ENCODE measurements at places on chromosomes 12 and 14.

DNA sequence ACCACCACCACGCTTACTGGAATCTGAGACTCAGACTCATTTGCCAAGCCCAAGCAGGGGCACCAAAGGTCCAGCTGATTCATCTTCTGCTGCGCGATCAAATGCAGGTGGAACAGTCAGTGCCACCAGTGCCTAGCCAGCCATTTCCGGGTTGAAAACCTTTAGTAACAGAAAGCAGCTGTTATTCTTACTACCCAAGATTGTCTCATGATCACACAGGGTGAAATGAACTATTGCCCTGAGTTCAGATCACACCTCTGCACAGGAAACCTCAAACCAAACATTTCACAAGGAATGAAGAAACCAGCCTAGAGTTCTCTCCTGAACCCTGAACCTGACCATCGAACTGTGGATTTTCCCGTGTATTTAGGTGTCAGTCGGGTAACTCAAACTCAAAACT lies 88.9 kb downstream of the RIMBP2 start:
- no peak for DNase-seq

DNA sequence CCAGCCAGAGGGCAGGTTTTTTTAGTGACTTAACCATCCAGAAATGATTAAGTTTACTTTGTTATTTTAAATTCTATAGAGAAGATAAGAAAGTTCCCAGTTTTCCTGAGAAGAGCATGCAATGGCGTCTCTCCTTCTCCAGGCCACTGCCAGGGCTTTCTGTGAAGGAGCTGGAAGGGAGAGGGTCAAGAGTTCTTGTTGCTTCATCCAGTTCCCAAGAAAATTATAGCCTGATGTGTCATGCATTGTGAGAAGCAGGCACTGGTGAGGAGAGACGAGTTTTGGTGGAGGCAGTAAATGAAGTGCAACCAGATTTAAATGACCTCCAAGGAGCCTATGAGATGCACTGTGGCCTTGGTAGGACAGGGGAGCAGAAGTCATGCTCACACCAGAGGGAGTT lies 14.2 kb downstream of the ELK3 start:
- no peak for DNase-seq

- DNase-seq, result no peak
Observed at GRCh38 chr14:64831419-64831818, 48.3 kb downstream of the SPTB start.

DNA sequence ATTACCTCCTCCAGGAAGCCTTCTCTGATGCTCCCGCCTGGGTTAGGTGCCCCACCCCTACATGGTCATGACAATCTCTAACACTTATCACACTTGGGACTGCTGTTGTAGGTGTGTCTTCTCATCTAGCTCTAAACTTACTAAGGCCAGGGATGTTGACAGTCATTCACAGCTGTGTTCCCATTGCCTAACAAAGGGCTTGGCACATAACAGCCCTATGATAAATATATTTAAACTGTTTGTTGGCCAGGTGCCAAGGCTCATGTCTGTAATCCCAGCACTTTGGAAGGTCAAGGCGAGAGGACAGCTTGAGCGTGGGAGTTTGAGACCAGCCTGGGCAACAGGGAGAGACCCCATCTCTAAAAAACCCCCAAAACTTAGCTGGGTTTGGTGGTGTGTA lies 98.8 kb upstream of the RGS6 start:
- DNase-seq, result no peak

- DNase-seq, result no peak
Observed at GRCh38 chr12:57098546-57098945, 9.6 kb downstream of the NAB2 start.

DNA sequence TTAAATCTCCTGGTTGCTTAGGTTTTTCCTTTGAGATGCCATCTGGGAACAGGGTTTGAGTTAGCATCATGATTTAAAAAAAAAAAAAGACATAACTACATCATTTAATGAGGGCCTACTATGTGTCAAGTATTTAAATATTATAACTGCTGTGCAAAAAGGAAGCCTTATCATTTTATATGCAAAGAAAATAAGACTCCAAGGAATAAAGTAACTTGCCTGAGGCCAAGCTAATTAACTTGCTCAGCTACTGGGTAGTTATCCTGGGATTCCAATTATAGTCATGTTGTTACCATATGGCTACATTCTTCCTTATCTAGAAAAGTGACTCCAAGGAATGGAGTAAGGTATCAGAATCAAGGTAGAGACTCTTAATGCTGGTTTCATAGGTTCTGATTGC lies 123.5 kb downstream of the SLC41A2 start:
- DNase-seq, result no peak

DNA sequence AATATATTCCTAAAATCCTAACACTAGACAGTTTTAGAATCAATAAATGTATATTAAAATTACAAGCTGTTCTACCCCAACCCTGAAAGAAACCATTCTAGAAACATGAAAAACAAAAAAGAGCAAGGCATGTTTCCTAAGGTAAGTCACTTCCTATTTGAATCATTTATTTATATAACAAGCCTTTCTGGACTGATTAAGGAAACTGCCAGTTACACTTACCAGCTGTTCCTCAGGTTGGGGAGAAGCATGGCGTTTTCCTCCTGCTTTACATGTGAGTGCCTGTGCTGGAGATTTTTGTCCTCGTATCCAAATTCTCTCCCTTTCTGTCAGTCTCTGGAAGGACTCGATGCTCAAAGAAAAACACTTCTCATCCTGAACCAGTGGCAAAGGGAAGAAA lies 183.3 kb downstream of the EFCAB11 start:
- no peak for DNase-seq

DNA sequence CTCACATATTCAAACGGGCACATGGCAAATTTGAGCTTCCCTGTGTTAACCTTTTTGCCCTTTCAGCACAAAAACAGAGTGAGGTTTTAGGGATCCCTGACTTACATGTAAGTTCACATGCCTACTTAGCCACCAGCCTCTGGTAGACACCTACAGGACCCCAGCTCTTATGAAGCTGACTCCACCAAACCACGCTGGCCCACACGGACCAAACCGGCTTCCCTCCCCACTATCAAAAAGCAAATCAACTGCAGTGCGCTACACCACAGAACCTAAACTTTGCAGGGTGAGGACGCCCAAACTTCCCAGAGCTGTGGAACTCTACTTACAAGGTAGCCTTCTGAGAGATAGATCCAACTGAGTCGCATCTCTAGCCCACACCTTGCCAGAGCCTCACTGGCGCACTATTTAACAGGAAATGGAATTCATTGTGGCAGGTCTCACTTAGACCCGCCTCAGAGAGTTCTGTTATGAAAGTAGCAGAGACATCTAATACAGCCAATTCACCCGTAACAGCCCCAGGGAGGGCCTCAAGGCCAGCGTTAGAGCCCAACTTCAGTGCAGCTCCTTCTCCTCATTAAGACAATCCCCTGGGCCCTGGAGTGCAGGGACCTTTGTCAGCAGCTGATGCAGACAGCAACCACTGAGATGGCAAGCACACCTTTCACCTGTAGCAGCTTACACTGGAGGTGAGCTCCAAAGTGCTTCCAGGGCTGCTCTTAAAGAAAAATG lies 49.2 kb downstream of the SH2B3 start:
- no peak for DNase-seq

DNA sequence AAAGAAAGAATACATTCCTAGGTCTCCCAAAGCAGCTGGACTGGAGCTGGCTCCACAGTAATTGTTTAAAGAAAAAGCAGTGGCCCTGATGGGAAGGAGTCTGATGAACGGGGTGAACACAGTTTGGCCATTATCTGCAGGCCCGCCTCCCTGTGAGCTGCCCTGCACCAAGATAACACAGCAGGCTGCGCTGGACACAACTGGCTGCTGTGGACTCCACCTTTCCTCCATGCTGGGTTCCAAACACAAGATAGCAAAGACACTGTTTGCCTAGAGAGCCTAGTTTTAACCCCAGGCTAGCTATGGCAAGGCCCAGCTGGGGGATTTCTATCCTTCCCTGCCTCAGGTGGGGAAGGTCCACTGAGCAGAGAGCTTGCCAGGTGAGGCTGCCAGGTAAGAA lies 34.6 kb downstream of the ZFP36L1 start:
- no peak for DNase-seq

DNA sequence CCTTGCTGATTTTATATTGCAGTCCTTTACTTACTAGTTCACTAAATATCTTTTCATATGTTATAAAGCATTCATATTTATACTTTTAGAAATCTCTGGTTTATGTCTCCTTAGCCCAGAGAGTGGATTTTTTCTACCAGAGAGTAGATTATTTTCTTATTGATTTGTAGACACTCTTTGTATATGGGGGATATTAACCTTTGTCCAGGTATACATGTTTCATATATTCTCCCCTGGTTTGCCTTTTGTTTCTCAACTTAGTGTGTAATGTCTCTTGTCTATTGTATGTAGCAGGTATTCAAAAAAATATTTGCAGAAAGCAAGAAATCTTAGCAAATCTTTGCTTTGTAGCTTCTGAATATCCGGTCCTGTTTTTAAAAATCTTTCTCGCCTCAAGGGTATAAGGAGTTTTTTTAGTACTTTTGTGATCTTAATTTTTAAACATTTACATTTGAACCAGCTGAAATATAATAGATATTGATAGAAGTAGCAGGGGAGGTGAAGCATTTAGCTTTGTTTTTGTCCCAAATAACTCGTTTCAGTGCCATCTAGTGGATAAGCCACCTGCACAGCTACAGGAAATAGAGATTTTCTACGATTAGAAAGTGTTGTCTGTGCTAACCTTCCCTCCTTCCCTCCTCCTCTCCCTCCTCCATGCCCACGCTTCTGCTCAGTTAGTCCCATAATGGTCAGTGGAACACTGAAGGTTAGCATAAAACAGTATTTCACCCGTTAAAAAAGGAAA lies 97.0 kb downstream of the PHETA1 start:
- DNase-seq, result no peak

GRCh38 chr12:50598321-50598862 lies 93.6 kb downstream of the DIP2B start:
- no peak for DNase-seq

DNA sequence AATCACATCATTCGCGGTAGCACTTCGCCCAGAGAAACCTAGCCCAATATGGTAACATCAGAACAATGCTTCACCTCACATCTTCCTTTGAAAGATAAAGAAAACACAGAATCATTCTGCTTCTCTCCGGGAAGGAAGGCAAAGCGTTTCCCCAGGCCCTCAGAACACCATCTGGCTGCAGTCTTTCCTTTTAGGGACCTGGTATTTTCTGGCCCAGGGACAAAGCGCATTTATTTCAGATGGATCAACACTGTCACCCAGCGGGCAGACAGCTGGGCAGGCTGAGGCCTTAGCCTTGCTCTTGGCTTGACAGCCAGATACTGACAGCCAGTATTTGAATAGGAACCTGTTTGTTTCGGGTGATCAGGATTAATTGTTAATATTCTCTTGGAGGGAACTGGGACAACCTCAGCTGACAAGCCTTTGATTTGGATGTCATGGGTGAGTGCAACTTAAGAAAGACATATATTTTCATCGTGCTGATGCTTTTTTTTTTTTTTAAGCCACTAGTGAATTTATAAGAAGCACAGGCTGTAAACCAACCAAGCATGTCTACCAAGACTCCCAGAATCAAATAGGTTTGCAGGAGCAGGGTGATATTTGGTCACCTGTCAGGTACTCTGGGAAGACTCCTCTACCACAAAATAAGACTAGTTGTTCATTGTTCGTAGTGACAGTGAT lies 118.9 kb downstream of the VEZT start:
- peak; percentile 68 for DNase-seq

- peak; percentile 14 for DNase-seq
Observed at GRCh38 chr12:77724367-77724957, 106.2 kb upstream of the NAV3 start.

- no peak for DNase-seq
Observed at GRCh38 chr14:80965037-80965436, 9.6 kb downstream of the TSHR start.

DNA sequence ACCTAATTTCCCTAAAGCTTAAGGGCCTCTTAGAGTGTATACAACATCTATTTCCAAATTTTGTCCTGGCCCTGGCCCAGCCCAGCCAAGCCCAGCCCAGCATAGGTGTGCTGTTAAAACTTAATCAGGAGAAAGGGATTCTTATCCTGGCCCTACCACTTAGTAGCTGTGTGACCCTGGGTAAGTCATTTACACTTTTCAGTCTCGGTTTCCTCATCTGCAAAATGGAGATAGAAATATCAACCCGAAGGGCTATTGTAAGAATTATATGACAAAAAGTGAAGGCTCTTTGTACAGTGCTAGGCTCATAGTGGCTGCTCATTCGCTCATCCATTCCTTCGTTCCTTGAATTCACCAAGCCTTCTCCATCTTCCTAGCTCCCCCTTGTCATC lies 442 bp downstream of the ERG28 start:
- DNase-seq, result no peak

DNA sequence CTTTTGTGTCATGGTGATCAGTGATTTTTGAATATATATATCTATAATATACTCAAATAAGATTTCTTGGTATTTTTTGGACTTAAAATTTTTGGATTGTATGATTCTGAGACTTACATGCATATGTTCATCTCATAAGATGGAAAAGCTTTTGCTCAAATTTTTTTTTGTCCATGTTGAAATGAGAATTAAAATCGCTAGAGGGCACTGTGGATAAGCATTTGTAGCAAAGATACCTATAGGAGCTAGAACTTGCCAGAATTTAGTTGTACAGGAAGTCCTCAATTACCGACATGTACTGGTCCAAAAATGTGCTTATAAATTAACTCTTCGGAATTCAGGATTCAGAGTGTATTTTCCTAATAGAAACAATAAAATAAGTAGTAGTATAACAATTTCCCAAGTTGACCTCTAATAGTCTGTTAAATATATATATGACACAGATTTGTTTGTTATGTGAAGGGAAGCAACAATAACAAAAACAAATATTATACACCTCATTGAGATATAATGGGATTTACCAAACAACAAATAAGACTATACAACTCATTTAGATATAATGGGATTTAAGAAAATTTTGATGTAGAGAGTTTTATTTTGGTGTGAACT lies 179.6 kb downstream of the TMEM117 start:
- peak; percentile 60 for DNase-seq

DNA sequence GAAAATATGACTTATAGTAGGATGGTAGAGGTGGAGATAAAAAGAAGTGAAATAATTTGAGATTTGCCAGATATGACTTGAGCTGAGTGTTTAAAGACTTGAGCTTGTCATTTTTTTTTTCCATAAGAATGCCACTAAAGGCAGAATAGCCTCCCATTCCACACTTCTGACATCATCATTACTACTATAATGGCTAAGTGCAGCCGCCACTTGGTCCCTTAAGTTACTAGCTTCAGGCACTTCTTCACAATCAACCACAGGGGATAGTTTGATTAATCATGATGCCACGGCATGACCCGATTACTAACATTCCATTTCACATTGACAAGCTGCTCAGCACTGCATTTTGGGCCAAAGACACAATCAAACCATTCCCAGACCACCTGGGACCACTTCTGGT lies 127.9 kb downstream of the EFCAB11 start:
- no peak for DNase-seq

- DNase-seq, result no peak
Observed at GRCh38 chr12:42689699-42690098, 100.2 kb upstream of the PRICKLE1 start.
